ENCODE measurements at places on chromosomes 13 and 19.
A peak's percentile ranks its signal among the peaks of the same experiment; 100 is the strongest.

DNA sequence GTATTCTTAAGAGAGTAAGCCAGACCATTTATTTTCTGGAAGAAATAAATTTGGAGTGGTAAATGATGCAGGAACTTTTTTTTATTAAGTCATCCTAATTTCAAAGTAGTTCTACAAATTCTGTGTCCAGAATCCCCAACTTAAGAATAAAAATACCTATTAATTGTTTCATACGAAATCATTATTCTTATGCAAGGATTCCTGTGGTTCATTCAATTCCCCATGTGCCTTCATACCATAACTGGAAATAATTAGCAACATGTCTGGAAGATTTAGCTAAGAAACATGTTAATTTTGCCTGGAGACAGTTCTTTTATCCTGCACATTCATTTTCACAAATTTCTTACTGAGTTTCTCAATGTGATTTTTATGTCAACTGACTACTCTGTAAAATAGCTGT is 408.6 kb downstream of the PCDH9 start:
- DNase-seq, result no peak

GRCh38 chr13:51040431-51040830 is 70.6 kb downstream of the C13orf42 start:
- no peak for DNase-seq

GRCh38 chr13:93848247-93848646 is 621.6 kb downstream of the GPC6 start:
- no peak for DNase-seq

DNA sequence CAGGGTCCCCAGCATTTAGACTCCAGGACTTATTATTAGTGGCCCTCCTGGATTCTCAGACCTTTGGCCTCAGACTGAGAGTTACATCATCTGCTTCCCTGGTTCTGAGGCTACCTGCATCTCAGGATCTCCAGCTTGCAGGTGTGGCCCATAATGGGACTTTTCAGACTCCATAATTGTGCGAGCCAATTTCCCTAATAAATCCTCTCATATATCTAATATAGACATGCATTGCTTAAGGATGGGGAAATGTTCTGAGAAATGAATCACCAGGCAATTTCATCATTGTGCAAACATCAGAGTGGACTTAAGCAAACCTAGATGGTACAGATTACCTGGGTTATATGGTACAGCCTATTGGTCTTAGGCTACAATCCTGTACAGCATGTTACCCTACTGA is 116.5 kb upstream of the FBXL3 start:
- DNase-seq, result no peak

GRCh38 chr13:74015137-74015536 is 119.1 kb downstream of the KLF12 start:
- DNase-seq, result no peak

- no peak for DNase-seq
These were observed 99.6 kb downstream of the CCNA1 start for GRCh38 chr13:36531746-36532486.

DNA sequence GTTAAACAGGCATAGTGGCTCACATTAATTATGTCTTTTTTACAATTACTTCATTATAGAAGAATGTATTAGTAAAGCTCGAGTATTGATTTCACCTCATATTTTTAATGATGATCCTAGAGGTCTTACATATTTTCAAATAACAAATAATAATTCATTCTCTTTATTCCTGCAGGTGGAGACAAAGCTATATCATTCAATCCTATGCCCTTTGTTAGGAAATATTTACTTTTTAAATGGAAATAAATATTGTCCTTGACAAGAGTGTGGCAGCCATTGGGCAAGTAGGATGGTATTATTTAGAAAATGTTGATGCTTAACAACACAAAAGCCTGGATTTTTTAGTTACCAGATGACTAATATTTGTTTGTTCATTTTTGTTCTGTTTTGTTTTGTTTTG is 127.6 kb downstream of the COG6 start:
- no peak for DNase-seq

DNA sequence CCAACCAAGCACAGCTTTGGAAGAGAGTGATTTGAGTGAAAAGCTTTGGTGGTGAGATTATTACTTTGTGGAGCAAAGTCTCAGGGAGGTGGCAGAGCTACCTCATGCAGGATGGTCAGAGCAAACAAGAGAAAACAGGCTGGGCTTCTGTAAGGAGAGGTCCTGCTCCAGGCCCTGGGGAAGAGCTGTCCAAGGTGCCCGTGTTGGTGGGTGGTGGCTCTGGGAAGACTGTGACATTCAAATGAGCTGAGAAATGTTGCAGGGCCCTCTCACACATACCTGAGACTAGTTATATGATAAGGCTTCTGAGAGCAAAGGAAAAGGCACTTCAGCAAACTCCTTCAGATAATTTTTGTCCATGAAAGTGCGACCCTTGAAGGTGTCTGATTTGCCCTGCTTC is 205.5 kb upstream of the SOX21 start:
- no peak for DNase-seq

- DNase-seq, result no peak
These were observed 8.2 kb downstream of the EID2B start for GRCh38 chr19:39524495-39524894.

DNA sequence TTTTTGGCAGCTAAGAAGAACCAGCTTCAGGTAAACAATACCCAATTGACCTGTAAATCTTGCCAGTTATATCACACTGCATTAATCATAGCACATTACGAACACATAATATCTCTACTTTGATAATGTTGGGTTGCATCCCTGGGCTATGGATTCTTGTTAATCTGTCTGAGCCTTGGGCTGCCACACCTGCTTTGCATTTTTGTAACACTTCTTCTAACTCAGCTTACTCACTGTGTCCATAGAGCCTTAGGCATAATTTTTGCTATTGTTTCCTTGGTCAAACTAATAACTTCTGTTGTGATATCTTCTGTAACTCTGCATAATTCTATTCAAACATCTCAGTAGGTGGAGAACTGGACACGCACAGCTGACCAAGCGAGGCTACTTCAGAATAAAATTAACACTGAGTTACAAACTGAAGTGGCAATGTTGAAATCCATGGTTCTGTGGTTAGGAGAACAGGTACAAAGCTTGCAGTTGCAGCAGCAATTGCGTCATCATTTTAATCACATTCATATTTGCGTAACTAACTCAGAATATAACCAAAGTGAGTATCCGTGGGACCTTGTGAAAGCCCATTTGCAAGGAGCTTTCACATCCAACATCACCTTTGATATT is 6.4 kb downstream of the ZNF350 start:
- DNase-seq, result no peak

GRCh38 chr19:7850000-7850813 is 20.2 kb downstream of the EVI5L start:
- no peak for DNase-seq

- no peak for DNase-seq
These were observed 138.1 kb downstream of the LACC1 start for GRCh38 chr13:44017756-44018309.

DNA sequence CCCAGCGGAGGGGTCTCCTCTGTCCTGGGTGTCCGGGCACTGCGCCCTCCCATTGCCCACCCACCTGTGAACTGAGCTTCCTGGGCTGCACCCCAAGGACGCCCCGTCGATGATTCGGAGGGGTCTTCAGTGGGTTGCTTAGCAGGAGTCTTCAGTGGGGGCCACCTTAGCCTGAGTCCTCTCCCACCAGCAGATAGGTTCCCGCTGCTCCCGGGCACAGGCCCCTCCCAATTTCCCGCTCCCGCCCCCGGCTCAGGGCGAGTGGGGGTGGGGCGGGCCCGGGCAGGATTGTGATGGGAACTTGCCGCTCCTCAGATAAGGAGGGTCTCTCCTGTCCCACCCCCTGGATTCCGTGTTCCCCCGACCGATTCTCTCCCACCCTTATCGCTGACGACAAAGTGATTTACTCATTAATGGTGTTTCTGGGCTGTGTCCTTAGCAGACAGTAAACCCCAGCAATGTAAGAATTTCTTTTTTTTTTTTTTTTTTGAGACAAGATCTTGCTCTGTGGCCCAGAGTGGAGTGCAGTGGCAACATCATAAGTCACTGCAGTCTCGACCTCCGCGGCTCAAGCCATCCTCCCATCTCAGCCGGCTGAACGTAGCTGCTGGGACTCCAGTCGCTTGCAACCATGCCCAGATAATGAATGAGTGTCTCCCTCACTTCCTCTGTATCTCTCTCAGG is 655 bp upstream of the S1PR5 start:
- no peak for DNase-seq

DNA sequence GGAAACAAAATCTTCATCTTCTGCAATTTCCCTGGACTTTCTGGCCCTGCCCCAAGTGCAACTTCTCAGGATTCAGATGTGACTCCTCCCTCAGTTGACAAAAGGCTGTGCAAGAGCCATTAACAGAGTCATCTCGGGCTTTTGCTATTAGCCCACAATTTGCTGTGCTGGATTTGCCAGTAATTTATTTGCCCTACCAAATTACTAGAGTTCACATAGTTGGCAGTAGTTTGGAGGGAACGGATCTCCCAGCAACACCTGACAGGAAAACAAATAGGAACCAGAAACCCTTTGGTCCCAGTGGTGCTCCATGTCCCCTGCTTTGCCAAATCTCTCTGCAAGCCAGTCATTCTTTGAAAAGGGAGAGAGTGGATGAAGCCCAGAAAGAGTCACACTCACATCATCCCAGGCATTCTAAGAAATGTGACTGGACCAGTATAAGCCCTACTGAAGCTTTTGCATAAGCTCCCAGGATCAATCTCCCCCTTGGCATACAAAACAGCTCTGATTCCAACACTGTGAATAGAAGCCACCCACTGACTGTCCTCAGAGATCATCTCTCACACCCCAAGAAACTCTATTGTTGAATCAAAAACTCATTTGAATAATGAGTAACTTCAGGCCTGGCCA is 350.1 kb upstream of the NBEA start:
- no peak for DNase-seq

DNA sequence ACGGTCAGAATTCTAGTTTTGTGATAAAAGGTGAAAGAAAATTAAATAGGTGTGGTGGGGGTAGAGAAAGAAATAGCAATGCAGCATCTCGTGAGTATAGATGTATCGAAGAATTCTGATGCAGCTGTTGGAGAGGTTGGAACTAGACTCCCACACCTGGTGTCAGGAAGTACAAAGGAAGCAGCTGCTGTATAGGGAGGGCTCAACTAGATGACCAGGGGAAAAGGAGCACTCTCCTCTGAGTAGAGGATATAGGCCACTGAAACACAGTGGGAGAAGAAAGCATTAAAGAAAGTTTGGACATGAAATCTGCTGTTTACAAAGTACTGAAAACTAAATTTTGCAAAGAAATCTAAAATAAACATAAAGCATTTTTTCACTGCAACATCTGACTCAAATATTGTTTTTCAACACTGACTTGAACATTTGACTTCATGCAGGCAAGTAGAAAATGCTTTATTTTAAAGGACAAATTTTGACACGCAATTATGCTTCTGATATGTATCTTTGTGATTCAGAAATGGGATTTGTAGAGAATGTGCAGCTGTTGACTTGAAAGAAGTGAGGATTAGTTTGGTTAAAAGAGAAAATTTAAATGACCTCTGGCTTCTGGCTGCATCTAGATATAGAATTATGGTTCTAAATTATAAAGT is 82.2 kb downstream of the MIPEP start:
- DNase-seq, result no peak

GRCh38 chr13:44151474-44151873 is 222.2 kb upstream of the SERP2 start:
- no peak for DNase-seq

- DNase-seq, result no peak
These were observed 5.8 kb downstream of the PPFIA3 start for GRCh38 chr19:49125025-49125731.

DNA sequence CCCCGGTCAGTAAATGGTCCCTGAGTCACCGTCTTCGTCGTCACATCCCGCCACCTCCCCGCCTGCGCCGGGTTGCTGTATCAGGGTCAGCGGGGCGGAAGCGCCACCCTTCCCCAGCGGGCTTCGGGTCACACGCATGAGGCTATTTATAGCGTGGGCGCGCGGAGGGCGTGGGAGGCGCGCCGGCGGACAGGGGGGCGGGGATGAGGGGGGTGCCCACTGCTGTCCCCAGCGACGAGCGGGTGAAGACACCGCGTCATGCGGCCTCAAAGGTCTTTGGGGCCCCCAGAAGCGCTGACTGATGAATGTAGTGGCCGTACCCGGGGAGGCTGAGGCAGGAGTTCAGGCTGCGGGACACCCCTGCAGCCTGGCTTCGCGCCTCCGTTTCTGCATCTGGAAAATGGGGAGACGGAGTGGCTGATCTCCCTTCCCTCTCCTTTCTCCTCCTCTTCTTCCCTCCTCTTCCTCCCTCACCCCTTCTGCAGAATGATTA is 7.9 kb downstream of the UNC13A start:
- peak; percentile 37 for DNase-seq

DNA sequence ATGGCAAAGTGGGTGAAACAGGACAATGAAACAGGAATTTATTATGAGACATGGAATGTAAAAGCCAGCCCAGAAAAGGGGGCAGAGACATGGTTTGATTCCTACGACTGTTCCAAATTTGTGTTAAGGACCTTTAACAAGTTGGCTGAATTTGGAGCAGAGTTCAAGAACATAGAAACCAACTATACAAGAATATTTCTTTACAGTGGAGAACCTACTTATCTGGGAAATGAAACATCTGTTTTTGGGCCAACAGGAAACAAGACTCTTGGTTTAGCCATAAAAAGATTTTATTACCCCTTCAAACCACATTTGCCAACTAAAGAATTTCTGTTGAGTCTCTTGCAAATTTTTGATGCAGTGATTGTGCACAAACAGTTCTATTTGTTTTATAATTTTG is 8.6 kb downstream of the CLN5 start:
- no peak for DNase-seq

DNA sequence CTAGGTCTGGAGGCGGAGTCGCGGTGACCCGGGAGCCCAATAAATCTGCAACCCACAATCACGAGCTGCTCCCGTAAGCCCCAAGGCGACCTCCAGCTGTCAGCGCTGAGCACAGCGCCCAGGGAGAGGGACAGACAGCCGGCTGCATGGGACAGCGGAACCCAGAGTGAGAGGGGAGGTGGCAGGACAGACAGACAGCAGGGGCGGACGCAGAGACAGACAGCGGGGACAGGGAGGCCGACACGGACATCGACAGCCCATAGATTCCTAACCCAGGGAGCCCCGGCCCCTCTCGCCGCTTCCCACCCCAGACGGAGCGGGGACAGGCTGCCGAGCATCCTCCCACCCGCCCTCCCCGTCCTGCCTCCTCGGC is at the start of gene SLC5A5:
Gene SLC5A5 (plus strand): TSS at position 68 of the 373 bp plus-strand sequence. CDS start 375 bp downstream, outside the sequence.
- no peak for DNase-seq

DNA sequence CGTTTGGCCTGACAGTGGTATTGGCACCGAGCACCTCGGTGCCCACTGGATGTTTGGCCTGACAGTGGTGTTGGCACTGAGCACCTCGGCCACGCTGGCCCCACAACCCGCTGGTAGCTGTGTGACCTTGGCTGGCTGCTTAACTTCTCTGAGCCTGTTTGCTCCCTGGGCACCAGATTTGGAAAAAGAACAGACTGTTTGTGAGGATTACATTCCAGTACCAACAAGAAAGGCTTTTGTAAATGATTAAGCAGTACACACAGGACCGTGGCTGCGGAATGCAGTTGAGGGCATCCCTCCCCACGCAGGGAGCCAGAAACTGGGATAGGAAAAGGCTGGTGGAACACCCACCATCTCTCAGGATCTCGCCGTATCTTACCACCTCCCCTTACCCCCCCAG is 31.9 kb downstream of the SLC25A42 start:
- DNase-seq, result no peak

GRCh38 chr19:2675892-2676291 is 26.6 kb downstream of the GNG7 start:
- DNase-seq, result no peak
